ENCODE measurements at places on chromosomes 2 and 18.

DNA sequence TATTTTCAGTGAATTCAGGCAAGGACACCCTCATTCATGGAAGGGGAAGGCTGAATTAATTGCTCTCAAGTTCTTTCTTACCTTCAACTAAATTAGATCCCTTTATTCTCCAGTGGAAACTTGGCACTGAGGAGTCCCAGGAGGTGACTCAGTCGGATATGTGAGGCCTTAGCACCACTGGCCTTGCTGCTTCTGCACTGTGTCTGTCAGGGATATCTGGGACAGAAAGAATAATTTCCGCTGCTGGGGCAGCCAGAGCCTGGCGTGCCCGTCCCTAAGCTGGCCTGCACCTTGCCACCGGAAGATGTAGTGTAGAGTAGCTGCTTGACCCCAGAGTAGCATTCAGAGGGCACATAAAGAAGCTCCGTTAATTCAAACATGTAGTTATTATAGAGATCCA lies 53.4 kb downstream of the LIMS1 start:
- DNase-seq: no peak

GRCh38 chr18:47108998-47109405 lies 41.3 kb downstream of the HDHD2 start:
- DNase-seq: no peak

- no peak for DNase-seq
These were observed 23.9 kb downstream of the CTLA4 start for GRCh38 chr2:203891474-203891873.

DNA sequence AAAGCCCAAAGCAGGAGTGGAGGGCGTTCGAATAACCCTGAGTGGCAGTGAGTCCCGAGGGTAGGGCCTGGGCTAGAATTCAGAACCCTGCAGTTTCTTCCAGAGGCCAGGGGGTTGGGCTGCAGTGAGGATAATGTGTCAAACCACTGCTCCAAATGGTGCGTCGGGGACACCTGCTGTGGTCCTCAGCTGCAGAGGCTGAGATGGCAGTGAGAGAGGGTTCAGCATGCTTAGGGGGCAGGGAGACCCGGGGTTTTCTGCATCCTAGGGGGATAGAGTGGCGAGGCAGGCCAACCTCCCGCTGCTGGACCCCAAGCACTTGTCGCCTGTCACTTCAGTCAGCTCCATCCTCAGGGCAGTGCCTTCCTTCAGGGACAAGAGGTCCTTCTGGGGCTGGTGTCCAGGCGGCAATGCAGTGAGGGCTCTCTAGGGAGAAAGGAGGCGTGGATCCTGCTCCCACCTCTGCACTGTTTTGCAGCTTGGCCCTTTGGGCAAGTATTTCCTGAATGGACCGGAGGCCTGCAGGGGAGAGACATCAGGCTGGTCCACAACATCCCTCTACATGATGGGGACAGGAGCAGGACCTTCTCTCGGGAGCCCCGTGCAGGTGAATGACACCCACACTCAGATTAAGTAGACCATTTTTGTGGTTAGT lies 8.4 kb upstream of the NTSR2 start:
- no peak for DNase-seq

Data from LNCaP clone FGC (cell line).